ENCODE measurements at places on chromosomes 2 and 18.

DNA sequence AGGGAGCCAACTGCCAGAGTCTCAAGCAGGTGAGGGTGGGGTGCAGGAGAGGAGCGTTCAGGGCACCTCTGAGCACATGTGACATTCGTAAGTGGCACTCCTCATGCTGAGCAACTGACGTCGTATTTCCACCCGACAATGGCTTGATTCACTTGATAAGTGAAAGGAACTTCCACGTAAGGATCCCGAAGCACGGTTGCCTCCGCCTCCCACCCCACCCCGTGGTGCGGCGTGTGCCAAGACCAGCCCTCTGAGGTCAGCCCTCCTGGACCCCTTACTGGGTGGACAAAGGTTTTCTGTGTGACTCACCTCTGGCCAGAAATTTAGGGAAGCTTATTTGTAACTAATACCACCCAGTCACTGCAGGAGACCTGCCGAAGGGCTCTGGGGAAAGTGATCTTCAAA, 59.9 kb downstream of the AGAP1 start:
- DNase-seq, result no peak

GRCh38 chr2:135829378-135830135, 7.4 kb downstream of the LCT start:
- DNase-seq, result no peak

DNA sequence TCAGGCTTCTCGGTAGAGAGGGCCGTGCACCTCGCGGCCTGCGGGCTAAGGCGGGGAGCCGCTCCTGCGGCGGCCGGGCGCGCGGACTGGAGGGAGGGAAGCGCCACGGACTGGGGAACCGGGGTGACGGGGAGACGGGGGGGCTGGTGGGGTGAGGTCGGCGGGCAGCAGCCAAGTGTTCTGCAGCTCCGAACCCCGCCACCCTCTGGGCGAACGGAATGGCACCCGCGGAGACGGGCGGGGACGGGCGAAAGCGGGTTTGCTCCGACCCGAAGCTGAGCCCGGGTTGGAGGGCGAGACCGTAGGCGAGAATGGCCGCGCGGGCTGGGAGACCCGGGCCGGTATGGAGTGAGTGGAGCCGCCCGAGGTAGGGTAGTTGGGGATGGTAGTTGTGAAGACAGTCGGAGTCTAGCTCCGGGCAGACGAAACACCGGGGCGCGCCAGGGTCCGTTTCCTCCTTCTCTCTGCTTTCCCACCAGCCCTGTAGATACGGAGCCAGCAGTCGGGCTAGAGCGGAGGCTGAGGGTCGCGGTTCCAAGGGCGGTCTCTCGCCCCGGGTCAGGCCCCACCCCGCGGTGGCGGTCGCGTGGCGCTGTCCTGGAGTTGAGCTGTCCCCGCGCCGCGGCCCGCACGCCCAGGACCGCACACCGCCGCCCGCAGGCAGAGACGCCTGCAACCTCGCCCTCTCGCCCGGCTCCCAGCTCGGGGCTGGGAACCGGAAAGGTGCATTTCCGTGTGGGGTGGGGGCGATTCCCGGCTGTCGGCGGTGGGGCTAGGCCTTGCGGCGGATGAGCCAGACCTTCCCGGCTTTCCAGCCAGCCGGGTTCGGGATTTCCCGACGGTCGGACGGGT, 160.3 kb upstream of the SIX2 start:
- peak; percentile 1 for DNase-seq

GRCh38 chr2:122939796-122940195, 1085.3 kb upstream of the CNTNAP5 start:
- no peak for DNase-seq

- DNase-seq, result no peak
Observed at GRCh38 chr2:158719403-158719802, 75.7 kb upstream of the DAPL1 start.

GRCh38 chr18:58871514-58872420, 7.1 kb downstream of the ZNF532 start:
- no peak for DNase-seq

- DNase-seq, result no peak
Observed at GRCh38 chr2:121960251-121960650, 204.8 kb downstream of the TSN start.

DNA sequence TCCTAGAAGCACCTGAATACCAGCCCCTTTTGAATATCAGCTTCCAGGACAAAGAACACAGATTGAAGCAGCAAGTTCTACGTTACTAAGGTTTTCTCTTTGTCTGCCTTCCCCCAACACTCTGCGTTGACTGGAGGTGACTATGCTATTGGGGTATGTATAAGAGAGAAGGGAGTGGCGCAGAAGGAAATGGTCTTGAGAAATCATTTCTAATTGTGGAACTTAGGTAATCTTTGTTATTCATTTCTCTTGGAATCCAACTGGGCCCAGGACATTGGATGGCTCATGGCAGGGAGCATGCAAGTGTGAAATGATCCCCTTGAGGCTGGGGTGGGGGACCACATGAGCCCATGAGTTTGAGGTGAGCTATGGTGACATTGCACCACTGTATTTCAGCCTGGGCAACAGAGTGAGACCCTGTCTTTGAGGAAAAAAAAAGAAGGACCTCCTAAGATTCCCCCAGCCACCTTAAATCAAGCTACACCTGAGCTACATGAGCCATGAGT, 29.7 kb downstream of the XDH start:
- DNase-seq, result no peak

- peak; percentile 80 for DNase-seq
Observed at GRCh38 chr18:59837586-59837985, 62.2 kb upstream of the PMAIP1 start.

- DNase-seq, result no peak
Observed at GRCh38 chr2:143819764-143820163, 690.5 kb downstream of the ARHGAP15 start.

DNA sequence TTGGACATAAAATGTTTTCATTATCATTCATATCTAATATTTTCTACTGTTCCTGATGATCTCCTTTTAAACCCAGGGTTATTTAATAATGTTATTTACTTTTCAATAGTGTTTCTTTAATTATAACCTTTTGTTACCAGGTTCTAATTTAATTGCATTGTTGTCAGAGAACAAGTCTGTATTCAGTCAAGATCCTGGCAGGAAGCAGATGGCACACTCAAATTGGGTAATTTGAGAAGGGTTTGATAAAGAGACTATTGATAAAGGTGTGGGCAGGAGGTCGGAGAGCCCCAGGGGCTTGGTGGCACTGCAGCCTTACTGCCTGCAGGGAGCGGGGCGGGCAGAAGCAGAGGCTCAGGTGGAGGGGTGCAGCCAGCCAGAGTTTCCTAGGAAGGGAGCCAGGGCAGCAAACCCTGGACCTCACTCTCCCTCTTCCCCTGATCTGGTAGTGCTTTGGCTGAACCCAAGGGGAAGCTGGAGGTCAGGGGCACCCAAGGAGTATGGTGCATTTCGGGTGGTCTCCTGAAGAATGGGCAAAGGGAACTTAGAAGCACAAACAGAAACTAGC, 2.3 kb upstream of the KIF1A start:
- DNase-seq, result no peak

- no peak for DNase-seq
Observed at GRCh38 chr18:51852681-51853080, 487.3 kb upstream of the DCC start.

GRCh38 chr2:19911808-19912509, 10.2 kb upstream of the TTC32 start:
- DNase-seq, result no peak

DNA sequence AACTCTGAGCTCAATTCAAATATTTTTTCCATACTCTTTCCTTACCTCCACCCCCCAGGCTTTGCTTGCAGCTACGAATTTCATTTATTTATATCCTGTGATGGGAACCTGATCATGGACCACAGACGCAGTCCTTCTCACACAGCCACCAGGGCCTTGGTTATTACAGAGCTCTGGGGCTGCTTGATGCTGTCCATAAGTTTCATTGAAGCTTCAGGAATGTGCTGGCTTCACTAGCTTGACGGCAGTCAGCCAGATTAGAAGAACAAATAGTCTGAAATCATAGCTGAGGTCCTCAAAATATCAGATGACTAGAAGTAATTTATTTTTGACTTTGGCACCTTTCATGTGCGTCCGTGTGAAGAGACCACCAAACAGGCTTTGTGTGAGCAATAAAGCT, 104.9 kb downstream of the VWA3B start:
- no peak for DNase-seq

DNA sequence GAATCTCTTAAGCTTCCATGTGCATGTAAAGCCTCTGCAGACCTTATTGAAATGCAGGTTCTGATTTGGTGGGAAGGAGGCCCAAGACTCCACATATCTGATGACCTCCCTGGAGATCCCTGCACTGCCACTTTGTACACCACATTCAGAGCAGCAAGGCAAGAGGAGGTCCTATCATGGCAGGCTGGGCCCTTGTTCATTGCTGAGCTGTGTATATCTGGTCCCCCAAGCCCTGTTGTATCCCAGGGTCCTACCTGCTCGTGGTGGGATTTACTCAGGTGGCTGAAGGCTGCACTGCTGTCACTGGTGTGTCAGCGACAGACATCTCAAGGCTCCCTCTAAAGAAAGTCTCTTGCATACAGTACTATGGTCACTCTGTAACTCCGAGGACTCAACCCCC, 114.2 kb downstream of the ST6GAL2 start:
- DNase-seq, result no peak
